Urothelium cell line (cell line): ENCODE measurements at places on chromosomes 11 and 22.

DNA sequence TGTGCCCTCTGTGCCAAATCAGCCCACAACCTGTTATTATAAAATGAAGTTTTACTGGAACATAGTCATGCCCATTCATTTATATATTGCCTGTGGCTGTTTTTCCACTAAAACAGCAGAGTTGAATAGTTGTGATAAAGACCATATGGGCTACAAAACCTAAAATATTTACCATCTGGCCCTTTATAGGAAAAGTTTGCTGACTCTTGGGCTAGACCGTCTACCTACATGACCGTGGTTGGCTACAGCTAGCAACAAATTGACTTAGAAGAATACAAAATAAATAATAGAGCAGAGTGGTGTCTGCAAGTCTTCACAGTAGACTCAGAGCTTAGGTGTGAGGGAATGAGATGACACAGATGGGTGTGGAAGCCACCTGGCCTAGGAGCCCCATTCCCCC, 11.2 kb upstream of the IL18BP start:
- DNase-seq, result no peak

DNA sequence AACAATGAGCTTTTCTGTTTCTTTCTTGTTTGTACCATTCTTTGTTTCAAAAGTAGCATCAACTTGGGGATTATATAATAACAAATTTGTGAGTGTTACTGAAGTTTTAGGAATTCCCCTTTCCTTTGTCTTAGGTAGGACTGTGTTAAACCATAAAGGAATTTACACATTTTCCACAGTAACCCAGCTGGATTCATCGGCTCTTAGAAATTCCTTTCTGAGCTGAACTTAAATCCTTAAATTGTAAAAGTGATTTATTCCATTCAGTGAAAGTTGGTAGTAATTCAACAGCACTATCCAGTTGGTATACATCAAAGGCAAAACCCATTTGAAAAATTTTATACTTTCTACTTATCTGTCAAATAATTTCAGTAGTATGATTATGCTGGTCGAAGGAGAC, 11.8 kb downstream of the EMSY start:
- no peak for DNase-seq

DNA sequence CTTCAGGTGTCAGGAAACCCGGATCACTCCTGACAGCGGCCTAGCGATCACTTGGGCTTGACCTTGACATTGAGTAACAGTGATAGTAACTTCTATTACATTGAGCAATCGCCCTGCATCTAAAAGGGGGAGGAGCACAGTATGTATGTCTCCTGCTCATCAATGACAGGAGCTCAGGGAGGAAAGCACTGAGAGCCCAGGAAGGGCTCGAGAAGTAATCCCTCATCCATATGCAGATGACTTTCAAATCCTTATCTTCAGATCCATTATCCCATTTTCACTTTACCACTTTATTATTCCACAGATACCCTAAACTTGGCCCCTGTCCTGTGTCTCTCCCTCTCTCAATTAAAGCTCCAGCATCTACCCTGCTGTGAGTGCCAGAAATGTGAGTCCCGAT, 47.8 kb downstream of the ABTB2 start:
- no peak for DNase-seq

DNA sequence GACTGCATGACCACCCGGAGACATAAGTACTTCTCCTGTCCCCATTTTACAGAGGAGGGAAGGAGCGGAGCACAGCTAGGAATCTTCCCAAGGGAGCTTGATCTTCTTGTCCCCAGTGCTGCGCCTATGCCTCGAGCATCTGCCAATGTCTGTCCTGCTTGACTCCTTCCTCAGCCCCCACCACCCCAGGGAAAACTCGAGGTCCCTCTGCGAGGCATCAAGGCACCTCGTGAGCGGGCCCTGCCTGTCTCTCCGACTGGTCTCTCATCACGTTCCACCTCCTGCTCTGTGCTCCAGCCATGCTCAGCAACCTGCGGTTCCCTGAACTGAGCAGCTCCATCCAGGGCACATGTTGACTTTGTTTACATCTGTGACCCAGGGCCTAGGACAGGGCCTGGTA, 2.5 kb downstream of the NCF4 start:
- DNase-seq, result no peak

DNA sequence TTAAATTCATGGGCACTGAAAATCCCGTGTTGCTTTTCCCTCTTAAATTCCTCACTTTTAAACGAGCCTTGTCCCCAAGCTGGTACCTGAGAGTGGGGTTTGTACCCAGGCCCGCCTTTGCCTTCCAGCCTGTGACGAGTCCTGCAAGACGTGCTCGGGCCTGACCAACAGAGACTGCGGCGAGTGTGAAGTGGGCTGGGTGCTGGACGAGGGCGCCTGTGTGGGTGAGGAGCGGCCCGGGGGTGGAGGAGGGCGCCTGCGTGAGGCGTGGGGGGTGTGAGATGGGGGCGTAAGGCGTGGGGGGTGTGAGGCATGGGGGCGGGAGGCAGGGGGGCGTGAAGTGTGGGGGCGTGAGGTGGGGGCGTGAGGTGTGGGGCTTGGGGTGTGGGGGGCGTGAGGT, 4.0 kb downstream of the CRELD2 start:
- no peak for DNase-seq

DNA sequence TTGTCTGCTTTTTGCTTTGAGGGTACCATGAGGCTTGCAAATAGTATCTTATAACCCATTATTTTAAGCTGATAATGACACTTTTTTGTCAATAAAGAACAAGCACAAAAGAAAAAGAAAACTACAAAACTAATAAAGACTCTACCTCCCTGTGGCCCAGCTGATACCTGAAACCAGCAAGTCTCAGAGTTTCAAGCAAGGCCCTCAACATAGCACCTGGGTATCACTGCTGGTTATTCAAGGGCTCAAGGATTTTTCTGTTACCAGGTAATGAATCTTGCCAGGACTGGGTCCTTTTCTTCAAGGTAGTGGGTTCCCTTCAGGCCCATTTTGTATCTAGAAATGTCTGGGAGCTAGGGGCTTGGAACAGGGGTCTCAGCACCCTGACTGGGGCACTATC, 281.6 kb upstream of the C11orf87 start:
- DNase-seq, result no peak

DNA sequence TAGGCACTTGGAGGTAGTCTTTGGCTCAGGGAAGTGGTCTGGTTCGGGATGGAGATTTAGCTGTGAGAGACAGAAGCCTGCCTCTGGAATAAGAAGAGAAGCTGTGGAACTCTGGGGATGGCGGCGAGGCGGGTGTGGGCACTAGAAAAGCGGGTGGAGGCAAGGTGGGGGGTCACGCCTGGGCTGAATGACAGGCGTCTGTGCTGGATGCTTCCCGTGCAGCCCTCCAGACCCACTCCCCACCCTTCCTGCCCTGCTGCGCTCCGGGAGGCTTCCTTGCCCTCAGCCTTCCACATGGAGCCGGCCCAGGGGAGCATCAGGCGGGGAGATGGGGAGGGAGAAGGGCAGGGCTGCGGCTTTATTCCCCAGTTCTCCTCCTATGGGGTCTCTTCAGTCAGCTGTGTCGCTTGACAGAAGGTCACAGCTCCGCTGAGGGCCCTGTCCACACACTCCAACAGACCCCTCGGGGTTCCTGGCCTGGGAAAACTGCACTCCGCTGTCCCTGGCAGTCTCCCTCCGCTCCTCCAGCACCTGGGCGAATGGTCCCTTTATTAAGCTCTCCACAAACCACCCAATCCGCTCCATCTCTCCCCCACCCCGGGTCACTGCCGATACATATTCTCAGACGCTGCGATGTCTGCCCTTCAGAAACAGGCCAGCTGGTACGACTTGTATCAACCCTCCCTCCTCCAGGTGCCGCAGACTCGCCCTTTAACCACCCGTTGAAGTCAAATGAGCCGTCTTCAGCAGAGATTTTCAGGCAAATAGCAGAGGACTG, 6.2 kb downstream of the DNAJB13 start:
- DNase-seq, result no peak

DNA sequence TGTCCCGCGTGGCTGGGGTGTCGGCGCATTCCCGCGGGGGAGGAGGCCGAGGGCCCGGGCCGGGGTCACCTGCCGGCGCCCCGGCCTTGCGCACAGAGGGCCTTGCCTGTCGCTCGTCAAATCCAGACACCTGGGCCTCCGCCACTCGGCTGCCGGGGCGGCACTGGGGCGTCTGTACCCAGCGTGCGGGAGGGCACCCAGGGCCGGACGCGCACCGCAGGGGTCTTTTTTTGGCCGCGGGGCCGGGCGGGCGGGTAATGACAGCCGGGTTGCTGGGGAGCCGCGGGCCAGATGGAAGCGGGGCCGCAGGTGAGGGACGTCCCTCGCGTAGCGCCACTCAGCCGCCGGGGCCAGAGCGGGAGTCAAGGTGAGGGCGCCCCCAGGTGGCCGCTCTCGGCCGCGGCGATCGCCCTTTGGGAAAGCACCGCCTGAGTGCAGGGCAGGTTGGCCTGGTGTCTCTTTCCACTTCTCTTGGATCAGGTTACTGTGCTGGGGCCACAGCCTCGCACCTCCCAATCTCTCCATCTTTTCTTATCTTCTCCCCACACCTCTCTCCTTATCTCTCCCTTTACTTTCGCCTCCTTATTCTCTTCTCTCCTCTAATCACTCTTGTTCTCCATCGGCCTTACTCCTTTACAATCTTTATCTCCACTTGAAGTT, 3.5 kb downstream of the PHLDB1 start:
- DNase-seq, result no peak

DNA sequence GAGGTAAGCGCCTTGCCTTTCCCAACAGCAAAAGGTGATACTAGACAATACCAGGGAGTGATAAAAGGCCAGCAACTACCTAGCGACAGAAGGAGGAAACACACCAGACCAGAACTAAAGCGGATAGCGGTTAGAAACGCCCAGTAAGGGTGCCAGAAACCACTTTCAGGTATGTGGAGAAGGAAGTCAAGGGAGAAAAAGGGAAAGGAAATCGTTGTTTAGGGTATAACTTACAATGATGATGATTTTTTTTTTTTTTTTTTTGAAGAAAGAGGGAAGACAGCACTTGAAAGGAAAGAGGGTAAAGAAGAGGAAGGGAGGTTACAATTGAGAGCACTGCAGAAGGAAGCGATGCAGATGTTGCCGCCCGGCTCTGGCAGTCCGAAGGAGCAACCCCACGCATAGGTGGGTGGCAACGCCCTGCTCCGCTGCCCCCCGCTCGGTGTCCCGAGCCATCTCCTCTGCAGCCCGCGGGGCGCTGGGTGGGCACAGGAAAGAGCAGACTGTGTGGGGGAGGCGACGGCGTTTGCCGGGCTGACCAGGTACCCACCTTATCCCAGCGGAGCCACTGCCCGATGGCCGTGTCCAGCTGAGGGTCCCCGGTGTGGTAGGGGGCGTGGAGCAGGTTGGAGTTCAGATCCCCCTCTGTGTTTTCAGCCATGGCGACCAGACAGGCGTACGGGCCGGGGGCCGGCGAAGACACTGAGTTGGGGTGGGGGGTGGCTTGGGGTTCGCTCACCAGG, 561 bp downstream of the PGM2L1 start:
- DNase-seq, result peak; percentile 61

- DNase-seq, result peak; percentile 65
Observed at GRCh38 chr22:33923660-33924246, 3.5 kb upstream of the LARGE1 start.

GRCh38 chr11:102317768-102318103, 452 bp downstream of the BIRC3 start:
- no peak for DNase-seq

- DNase-seq, result no peak
Observed at GRCh38 chr11:125005491-125005890, 51.5 kb downstream of the CCDC15 start.

GRCh38 chr11:129444274-129444673, 68.6 kb downstream of the BARX2 start:
- DNase-seq, result no peak

DNA sequence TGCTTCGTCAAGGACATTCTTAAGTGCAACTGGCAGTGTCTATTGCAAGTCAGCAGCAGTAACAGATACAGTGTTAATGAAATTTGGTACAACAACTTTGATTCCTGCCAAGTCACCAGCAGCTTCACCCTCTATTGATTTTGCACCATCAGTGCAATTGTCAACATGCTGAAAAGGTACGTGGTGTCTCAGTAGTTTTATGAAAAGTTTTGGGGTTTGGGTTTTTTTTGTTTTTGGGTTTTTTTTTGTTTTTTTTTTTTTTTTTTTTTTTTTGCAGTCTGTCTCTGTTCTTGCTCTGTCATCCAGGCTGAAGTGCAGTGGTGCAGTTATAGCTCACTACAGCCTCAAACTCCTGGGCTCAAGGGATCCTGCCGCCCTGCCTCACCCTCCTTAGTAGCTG, 19.1 kb upstream of the GRIK4 start:
- no peak for DNase-seq

DNA sequence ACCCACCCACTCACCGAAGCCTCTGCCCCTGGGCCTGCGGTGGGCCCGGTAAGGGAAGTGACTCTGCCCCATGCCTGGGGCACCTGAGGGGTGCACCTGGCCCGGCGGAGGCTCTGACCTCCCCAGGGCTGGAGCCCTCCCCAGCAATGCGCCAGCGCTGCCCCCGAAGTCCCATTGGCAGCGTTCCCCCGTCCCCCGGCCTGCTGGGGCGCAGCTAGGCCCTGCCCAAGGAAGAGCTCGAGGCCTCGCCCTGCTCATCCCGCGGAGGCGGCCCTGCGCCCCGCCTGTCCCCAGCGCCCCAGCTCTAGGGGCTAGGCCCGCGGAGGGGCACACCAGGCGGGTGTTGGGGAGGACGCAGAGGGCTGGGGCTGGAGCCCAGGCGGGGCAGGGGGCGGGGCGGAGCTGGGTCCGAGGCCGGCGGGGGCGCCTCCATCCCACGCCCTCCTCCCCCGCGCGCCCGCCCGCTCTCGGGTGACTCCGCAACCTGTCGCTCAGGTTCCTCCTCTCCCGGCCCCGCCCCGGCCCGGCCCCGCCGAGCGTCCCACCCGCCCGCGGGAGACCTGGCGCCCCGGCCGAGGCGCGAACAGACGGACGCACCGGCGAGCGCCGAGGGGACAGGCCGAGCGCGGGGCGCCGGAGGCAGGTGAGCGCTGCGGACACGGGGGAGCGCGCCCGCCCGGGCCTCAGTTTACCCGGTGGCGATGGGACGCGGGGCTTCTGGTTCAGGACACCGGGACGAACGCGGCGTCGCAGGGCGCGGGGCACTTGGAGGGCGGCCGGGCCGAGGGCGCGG, at the start of gene EPS8L2:
EPS8L2 (plus strand) TSS at position 586 of the 793 bp plus-strand sequence. CDS start 3,177 bp downstream, outside the sequence.
- DNase-seq, result peak; percentile 51

DNA sequence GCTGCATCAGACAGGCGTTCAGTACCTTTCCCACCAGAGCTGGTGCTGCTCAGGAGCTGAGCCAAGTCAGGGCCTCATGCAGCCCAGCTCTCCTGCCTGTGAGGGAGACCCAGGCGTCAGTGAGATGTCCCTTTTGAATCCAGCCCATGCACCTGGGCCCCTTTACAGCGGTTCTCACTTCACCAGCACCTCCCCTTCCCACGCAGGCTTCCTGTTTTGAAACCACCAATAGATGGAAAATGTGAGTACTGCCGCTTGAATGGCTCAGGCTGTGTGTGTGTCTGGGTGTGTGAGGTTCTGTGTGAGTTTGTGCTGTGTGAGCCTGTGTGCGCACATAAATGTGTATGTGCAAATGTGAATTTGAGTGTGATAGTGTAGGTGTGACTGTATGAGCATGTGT, 88.4 kb downstream of the UBASH3B start:
- DNase-seq, result no peak

- no peak for DNase-seq
Observed at GRCh38 chr11:57511741-57512430, 3.6 kb downstream of the SLC43A1 start.

- DNase-seq, result peak; percentile 78
Observed at GRCh38 chr11:84714316-84714780, 912.8 kb downstream of the DLG2 start.

- peak; percentile 22 for DNase-seq
Observed at GRCh38 chr11:71446942-71447688, 1.1 kb downstream of the DHCR7 start.
